Dermis microvascular lymphatic vessel endothelial cell (primary cell): ENCODE measurements at places on chromosomes 3 and 15. TPM values are rescaled to one million over a fixed set of nuclear protein-coding genes. Genes with fewer than 3 reads are reported as not detected.

Gene FGF12
- 1.0 and 1.7 TPM in 2 replicates for total RNA-seq

Gene UROC1
- not detected in 2 replicates for total RNA-seq

- peak; percentile 65 for DNase-seq
Observed at GRCh38 chr15:83207009-83207659, 489 bp downstream of the HDGFL3 start.

GRCh38 chr3:114896978-114897377 lies 250.1 kb downstream of the ZBTB20 start:
- DNase-seq: no peak

DNA sequence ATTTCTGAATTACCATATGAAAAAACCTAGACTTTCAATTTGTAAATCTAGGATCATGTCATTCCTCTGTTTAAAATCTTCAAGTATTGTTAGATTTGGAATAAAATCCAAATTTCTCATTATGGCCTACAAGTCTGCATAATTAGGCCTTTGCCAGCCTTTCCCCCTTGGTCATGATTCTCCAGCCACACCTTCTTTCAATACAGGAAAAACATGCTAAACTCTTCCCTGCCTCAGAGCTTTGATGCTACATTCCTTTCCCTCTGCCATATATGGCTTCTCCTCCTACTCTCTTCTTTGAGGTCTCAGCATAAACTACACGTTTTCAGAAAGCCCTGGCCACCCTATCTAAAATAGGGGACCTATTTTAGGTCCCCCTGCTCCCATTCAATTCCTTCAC lies 48.5 kb downstream of the TM6SF1 start:
- DNase-seq: no peak

DNA sequence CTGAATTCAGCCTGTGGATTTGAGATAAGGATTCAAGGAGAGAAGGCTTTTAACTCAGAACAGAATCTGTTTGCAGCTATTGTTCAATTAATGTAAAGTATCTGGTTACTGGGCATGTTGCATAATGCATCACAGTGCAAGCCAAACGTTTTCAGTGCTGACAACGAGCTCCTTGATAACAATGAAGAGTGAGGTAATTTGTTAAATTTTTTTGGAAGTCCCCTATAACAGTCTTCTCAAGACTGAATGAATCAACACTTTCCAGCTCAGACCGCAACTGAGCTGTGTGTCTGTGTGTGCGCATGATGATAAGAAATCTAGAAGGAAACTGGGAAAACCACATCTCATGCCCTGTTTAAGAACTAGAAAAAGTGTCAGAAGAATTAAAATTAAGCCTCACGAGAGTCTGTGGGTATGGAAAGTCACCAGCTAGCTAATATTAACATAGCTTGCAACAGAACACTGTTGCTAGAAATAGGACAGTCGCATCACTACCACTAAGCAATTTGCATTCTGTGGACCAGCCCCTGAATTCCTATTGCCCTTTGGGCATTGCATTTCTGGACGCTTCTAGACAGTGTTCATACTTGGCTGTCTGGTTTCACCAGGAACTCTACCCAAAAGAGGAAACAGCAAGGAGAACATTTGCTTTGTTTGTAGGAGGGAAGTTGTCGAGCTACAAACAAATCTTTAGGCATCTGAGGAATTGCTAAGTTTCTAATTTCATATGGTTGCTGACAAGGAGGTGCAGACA lies 43.7 kb upstream of the ATP2C1 start:
- no peak for DNase-seq

DNA sequence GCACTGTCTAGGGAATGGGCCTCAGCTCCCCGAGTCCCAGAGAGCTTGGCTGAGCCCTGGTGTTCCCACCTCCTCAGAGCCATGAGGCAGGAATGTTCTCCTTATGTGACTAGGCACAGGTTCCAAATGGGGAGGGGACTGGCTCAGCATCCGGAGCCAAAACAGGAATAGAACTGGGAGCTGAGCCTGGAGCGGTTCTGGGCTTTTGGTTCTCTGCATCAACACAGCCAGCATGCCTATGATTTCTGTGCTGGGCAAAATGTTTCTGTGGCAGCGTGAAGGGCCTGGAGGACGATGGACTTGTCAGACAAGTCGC lies at the start of gene FAM131A:
Gene FAM131A (plus strand): TSS at position 202 of the 316 bp plus-strand sequence. CDS start 31 bp downstream, at position 233.
- DNase-seq: no peak
